Left renal pelvis (tissue), 4 donors: ENCODE measurements at places on chromosomes 5 and 9. TPM values are rescaled to one million over a fixed set of nuclear protein-coding genes. Genes with fewer than 3 reads are reported as not detected.

Gene AMBP
- 2.2 TPM for polyA plus RNA-seq

Gene ANKRD31
- 0.73 TPM for polyA plus RNA-seq

DNA sequence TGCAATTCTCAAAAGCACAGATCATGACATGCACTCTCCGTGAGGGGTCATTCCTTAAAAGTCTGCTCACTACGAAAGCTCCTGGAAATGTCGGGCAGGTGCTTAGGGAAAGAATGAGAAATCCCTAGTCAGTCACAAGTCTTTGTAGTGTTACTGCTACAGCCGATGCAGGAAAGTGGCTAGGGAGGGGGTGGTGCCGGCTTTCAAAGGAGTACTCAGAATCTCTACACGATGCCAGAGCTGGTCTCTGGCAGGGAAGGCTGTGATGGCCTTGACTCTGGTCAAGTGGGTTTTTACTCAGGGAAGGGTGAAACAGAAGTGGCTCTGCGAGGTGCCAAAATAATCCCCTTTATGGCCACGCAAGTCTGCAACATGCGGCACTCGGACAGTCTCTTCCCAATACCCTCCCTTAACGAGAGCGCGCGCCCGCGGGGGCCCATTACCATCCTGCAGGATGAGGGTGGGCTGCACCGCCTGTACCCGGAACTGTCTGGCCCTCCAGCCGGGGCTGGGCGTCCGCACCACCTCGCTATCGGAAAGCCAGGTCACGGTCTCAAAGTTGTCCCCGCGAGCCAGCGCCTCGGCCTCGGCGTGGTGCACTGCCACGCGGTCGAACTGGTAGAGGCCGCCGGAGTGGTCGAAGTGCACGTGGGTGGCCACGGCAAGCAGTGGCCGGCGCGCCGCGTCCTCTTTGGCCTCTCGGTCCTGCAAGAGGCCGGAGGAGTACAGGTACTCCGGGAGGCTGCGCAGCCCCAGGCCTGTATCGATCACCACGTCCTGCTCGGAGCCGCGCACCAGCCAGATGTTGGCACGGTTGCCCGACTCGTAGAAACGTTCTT, 956 bp downstream of the MBLAC2 start:
- DNase-seq, result peak; percentile 9

Gene SOX30
- 0.52 TPM for polyA plus RNA-seq

DNA sequence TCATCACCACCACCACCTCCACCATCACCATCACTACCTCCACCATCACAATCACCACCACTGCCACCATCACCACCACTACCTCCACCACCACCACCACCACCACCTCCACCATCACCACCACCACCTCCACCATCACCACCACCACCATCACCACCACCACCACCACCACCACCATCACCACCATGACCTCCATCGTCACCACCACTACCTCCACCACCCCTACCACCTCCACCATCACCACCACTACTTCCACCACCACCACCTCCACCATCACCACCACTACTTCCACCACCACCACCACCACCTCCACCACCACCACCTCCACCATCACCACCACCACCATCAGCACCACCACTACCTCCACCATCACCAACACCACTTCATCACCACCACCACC, 23.5 kb upstream of the ADCY2 start:
- no peak for DNase-seq

DNA sequence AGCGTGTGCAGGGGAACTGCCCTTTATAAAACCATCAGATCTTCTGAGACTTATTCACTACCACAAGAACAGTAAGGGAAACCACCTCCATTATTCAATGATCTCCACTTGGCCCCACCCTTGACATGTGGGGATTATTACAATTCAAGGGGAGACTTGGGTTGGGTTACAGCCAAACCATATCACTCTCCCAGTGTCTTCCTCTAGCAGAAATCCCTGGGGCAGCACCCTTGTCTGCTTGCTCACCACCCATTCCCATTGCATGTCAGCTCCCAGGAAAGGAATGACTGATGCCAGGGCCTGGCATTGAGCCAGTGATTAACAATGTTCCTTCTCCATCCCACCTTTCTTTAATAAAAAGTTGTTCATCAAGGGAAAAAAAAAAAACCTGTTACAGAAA, 199.0 kb downstream of the IRX1 start:
- DNase-seq, result no peak

- no peak for DNase-seq
Observed at GRCh38 chr5:104146652-104147051, 584.1 kb upstream of the NUDT12 start.

DNA sequence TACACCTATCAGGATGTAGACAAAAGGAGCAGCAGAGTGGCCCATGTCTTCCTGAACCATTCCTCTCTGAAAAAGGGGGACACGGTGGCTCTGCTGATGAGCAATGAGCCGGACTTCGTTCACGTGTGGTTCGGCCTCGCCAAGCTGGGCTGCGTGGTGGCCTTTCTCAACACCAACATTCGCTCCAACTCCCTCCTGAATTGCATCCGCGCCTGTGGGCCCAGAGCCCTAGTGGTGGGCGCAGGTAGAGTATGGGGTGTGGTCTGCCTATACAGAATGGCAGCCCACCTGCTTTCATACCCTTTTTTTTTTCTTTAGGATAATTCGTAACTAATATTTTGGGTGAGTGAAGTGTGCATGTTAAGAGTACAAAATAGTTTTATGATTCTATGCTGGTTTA, 1.1 kb downstream of the SLC27A6 start:
- no peak for DNase-seq

GRCh38 chr5:107289030-107289714, 381.6 kb downstream of the EFNA5 start:
- DNase-seq, result no peak

GRCh38 chr9:112575107-112575506, 88.5 kb downstream of the KIAA1958 start:
- no peak for DNase-seq

- no peak for DNase-seq
Observed at GRCh38 chr5:33631139-33631538, 190.4 kb downstream of the TARS1 start.

- no peak for DNase-seq
Observed at GRCh38 chr9:18404434-18405029, 69.4 kb upstream of the ADAMTSL1 start.

DNA sequence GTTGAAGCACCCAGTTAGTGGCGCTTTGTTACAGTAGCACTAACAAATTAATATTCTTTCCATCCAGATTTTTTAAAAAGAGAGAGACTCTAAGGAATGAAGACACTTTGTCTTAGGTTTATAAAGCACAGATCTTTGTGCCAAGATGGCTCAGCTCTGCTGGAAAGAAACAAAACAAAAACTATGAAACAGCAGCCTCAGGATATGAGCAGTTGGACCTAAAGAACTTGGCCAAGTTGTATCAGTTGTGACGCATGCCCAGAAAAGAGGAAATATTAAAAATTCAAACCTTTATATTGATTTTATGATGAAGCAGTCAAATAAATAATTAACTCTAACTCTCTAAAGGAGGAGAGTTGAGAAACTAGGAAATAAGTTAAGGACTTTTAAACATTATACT, 427.2 kb downstream of the SPOCK1 start:
- no peak for DNase-seq

- DNase-seq, result no peak
Observed at GRCh38 chr9:2043243-2043642, 28.1 kb downstream of the SMARCA2 start.

Gene CKMT2
- 6.4 TPM for polyA plus RNA-seq

Gene CCL21
- 8.0 TPM for polyA plus RNA-seq

Gene SSNA1
- 63.6 TPM for polyA plus RNA-seq

Gene CER1
- 0.44 TPM for polyA plus RNA-seq

DNA sequence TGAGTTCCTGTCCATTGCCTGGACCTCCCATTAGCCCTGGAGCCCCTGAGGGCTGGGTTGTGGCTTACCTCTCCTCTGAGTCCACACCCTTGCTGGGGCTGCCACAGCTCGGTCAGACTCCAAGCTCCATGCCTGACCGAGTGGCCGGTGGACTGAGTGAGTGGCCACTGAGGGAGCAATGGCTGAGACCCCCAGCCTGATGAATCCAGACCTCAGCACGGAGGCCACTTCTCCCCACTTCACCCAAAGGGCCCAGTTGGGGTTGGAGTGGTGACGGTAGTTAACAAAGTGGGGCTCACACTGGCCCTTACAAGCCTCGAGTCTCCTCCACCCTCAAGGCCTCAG, 28.8 kb downstream of the PDGFRB start:
- no peak for DNase-seq

Gene PCDHGC5
- polyA plus RNA-seq, result 0.24 TPM

Gene CAMK4
- polyA plus RNA-seq, result 6.8 TPM

- no peak for DNase-seq
Observed at GRCh38 chr5:138824924-138825863, 49.9 kb downstream of the LRRTM2 start.

DNA sequence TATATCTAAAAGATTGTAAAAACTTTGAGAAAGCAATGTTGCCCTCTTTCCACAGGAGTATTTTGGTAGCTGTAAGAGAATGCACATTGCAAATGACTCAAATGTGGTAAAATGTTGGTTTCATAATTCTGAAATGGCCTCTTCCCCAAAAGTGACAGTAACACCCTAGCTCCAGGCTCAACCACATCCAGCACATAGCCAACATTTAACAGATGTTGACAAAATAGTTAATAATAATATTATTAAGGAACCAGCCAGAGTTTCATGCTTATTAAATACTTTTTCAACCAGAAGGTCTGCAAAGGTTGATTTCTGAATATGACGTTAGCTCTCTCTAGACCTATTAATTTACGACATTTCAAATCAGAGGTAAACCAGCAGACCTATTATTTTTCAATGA, 1.3 kb downstream of the ANXA1 start:
- no peak for DNase-seq

Gene RNF180
- 10.7 TPM for polyA plus RNA-seq

DNA sequence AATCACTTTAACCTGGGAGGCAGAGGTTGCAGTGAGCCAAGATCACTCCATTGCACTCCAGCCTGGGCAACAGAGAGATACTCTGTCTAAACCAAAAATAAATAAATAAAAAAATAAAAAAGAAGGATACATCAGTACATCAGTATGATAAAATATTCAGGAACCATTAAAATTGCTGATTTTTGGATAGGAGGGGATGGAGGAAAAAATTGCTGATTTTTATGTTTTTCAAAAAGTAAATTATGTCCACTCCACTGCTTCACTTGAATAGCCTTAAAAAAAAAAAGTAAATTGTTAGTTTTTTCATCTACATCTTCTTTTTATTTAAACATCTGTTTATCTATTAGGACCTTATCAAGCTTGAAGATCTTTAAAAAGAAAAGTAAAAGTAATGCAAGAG, 7.4 kb upstream of the GAPVD1 start:
- no peak for DNase-seq

- no peak for DNase-seq
Observed at GRCh38 chr9:133405508-133406438, 12.0 kb downstream of the REXO4 start.

Gene FOXD1
- 18.0 TPM for polyA plus RNA-seq

- DNase-seq, result no peak
Observed at GRCh38 chr5:119397518-119398380, 41.9 kb downstream of the TNFAIP8 start.

- no peak for DNase-seq
Observed at GRCh38 chr9:74414325-74414724, 82.8 kb upstream of the RORB start.
